ENCODE measurements at places on chromosomes 7 and 10.

DNA sequence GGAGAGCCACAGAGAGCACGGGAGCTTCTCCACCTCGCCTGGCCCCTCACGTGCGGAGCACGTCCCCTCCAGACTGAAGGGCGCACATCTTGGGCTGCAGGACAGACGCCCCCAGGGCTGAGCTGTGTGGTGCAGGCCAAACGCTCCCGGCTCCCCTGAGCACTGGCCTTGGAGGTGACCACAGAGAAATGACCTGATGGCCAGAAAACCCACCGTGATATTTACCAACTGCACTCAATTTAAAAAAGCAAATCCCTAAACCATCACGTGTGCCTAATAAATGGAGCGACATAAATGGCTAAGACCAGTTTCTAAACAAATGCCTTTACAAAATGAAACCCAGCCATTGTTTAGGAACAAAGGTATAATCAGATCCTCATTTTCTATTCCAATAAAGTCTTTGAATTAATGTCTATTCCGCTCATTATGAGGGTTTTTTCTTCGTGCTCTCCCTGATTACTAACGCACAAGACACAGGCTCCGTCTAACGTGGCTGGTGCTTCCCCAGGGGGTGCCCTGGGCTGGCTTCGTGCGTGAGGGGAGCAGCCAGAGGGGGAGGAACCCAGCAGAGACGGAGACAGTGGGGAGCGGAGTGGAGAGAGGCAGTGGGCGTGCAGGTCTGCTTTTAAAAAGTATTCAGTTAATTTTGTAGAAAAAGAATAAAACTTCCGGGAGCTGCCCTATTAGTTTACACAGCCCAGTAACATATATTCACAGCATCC lies 190.3 kb downstream of the DNAJB6 start:
- DNase-seq: no peak

DNA sequence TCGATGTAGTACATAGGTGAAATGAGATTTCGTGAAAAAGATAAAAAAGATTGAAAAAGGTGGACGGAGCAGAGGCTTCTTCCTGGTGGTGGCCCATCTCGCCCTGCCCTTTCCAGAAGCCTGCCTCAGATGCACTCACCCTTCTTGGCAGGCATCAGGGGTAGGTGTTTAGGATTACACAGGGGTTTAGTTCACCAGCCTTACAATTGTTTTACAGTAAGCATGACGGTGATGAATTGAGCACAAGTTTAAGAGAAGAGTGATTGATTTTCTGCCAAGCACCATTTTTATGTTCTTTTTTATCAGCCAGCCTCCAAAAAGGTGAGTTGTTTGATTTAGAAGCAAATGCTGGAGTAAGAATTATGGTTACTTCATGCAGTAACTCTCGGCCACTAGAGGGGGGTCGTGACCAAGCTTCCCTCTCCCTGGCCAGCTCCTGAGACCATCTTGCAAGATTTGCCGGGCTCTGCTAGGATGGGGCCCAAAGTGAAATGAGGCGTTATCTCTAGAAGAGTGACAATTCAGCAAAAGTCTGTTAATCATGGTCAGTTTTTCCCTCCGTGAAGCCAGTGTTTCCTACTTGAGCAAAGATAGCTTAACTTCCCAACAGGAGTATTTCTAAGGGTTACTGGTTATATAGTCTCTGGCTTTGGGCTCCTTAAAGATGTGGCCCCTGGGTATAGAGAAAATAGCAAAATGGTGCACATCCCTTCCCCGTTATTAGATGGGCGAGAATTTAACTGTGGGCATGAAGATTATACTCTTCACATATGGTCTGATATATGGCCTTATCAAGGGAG lies 228.8 kb downstream of the BMPER start:
- DNase-seq: no peak

GRCh38 chr10:23461557-23461956 lies 22.7 kb downstream of the OTUD1 start:
- DNase-seq: no peak

- DNase-seq: no peak
Observed at GRCh38 chr7:74371381-74372341, 82.0 kb upstream of the GTF2IRD1 start.

GRCh38 chr10:84166620-84167288 lies 6.8 kb upstream of the GPR15LG start:
- DNase-seq: no peak

DNA sequence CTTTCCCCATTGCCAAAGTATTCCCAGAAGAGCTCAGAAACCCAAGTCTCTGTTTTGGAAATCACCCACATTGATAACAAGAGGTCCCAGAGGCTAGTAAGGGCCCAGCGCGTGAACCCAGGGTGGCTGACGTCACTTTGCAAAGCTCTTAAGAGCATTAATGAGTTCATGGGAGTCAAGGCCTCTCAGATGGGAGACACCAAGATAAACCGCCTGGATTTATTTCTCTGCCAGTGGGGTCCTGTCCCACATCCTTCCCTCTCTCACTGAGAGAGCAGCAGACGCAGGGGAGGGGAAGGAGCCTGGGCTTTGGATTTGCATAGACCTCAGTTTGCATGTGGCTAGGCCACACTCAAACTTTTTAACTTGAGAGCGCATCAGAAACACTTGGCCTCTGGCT lies 184.8 kb upstream of the PDE1C start:
- no peak for DNase-seq

DNA sequence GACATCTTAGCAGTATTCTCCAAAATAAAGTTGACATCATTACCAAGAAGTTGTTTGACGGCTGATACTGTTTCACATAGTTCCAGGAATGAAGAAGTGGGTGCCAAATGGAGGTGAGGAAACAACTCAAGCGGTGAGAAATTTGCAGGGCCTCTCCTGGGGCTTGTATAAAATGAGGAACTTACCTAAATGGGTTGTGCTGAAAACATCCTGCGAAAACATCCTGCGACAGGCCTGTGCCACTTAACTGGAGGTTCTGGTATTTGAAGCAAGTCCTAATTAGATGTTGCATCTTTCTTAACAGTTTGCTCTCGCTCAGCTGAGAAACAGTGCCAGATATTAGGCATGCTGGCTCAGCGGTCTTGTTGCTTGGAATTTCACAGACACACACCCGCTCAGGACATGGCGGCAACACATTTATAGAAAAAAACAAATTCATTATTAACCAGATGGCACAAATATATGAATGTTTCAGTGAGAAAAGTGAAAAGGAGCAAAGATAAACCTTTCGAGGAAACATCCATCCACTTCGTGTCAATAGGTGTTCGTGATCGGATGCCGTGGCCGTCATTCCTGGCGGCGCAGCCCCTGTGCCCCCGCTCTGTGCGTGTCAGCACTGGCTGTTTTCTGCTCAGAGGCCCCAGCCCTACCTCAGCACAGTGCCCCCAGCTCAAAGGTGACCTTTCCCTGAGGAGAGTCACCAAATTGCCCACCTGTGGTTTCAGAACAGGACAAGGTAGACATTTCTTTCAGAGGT lies 48.1 kb downstream of the CDC123 start:
- no peak for DNase-seq

DNA sequence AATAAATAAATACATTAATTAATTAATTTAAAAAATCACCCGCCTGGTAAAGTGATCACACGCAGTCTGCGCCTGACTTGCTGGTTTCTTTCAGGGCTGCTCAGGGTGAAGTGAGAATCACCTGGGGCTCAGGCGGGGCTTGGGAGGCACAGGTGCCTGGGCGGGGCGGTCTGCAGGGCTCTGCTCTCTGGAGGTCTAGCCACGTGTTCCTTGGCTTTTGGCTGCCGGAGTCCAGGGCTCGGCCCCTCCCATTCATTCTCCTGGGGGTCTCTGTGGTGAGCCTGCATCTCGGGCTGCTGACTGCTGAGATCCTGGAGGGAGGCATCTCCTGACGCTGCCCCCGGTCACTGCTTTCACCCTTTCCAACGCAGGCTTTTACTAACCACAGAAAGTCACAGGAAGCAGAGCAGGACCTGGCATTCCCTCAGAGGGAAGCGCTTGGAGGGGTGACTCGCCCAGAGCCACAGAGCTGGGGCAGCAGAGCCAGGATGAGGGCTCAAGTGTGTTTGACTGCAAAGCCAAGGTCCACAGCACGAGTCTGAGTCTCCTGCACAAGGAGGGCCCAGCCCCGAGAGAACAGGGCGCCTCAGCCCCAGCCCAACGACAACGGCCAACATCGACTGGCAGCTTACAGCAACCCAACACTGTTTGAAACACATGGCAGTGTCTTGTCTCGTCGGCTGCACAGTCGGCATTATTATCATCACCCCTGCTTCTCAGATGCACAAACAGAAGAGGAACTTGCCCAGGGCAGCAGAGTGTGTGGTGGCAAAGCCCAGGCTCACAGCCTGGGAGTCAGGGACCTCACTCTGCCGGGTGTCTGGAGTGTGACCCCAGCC lies 22.4 kb upstream of the MNX1 start:
- DNase-seq: no peak

DNA sequence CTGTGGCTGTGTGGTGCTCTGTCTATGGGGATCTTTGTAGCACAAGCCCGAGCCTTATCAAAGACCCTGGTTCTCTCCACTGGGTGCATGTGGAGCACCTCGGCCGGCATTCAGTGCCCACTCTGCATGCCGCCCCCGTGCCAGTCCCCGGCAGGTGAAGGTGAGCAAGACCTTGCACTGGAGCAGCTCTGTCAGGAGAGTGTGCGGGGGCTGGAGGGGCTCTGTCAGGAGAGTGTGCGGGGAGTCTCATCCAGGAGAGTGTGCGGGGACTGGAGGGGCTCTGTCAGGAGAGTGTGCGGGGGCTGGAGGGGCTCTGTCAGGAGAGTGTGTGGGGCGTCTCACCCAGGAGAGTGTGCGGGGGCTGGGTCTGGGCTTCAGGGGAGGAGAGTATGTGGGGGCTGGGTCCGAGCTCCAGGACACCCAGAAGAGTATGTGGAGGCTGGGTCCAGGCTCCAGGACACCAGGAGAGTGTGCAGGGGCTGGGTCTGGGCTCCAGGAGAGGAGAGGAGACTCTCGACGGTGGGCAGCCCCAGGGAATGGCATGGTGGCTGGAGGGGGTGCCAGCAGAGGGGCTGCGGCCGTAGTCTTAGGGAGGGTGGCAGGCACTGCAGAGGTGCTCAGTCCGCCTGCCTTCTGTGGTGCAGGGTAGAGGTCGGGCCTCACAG lies 40.8 kb downstream of the INPP5A start:
- DNase-seq: no peak

- DNase-seq: no peak
Observed at GRCh38 chr10:124587811-124588211, 126.2 kb downstream of the LHPP start.

GRCh38 chr7:46446151-46446550 lies 525.1 kb upstream of the IGFBP3 start:
- DNase-seq: no peak

DNA sequence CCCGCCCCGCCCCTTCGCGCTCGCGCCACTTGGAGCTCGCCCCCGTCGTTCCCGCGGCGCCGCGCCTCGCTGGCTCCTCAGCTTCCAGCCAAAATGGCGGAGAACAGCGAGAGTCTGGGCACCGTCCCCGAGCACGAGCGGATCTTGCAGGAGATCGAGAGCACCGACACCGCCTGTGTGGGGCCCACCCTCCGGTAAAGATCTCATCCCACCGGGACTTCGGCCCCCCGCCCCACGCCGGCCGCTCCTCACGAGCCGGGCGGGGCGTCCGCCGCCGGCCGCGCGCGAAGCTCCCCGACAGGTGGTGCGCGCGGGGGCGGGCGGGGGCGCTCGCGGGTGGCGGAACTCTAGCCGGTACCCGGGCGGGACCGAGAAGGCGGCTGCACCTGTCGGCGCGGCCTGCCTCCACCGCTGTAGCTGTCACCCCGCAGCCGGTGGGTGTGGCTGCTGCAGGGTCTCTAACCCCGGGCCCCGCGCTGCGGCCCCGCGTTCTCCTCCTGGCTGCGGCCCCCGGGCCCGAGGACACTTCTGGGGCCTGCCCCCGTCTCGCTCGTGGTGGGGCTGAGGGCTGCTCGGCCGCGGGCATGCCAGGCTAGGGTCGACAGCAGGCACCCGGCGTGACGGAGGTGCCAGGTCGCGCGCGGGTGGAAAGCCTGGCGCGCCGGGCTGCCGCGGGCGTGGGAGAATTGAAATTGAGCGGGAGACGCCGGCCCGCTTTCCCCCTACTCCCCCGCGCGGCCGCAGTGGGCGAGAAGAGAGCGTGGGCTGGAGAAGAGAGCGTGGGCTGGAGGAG lies at the start of gene EXOC6:
Gene EXOC6 (plus strand): TSS at position 80 of the 793 bp plus-strand sequence. CDS start 14 bp downstream, at position 94.
- DNase-seq: peak; percentile 70

- no peak for DNase-seq
Observed at GRCh38 chr10:100882671-100883311, 30.0 kb upstream of the SLF2 start.

DNA sequence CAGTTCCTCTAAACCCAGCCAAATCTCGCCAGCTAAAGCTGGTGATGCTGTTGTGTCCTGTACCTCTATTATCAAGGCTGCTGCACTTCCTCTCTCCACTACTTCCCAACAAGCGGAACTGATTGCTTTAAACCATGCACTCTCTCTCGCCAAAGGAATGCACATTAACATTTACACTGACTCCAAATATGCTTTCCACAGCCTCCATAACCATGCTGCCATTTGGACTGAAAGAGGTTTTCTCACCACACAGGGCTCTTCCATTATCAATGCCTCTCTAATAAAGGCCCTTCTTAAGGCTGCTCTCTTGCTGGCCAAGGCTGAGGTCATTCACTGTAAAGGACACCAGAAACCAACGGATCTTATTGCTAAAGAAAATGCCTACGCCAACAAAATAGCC lies 11.4 kb upstream of the LRRC61 start:
- no peak for DNase-seq

DNA sequence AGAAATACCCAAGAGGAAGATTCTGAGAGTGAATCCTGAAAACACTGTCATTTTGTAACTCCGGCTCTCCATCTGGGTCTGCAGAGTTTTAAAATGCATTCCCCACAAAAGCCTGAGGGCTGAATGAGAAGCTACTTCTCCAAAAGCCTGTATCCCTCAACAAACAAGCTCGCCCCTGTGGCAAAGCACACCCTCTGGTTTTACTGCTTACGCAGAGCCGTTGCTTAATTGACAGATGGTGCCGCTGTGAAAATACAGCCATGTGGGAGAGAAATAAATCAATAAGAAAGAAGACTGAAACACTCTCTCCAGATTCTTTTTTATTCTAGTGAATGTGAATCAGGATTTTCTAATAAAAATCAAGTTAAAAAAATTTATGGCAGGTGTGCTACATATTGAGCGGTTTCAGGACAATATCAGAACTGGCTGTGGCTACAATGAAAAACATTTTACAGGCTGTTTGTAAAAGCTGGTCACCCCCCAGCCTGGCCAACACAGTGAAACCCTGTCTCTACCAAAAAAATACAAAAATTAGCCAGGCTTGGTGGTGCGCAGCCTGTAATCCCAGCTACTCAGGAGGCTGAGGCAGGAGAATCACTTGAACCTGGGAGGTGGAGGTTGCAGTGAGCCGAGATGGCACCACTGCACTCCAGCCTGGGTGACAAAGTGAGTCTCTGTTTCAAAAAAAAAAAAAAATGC lies 32.5 kb downstream of the C7orf33 start:
- DNase-seq: no peak

DNA sequence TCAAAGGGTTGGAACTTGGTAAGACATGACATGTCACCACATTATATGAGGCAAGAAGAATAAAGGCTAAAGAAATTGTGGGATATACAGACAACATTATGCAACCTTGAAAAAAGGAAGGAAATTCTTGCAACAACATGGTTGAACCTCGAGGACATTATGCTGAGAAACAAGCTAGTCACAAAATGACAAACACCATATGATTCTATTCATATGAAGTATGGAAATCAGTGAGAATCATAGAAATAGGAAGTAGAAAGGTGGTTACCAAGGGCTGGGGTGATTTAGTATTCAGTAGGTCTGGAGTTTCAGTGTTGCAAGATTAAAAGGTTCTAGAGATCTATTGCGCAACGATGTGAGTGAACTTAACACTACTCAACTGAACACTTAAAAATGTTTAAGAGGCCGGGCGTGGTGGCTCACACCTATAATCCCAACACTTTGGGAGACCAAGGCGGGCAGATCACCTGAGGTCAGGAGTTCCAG lies 126.9 kb upstream of the TBX20 start:
- DNase-seq: no peak

- no peak for DNase-seq
Observed at GRCh38 chr7:8818406-8818805, 385.0 kb downstream of the NXPH1 start.

Data from stimulated activated CD8-positive, alpha-beta memory T cell treated with anti-CD3 and anti-CD28 coated beads, Interleukin-7, amount 100 ng/mL, for 1 hour (primary cell).